NCI-H1048 (cell line): ENCODE measurements at places on chromosomes 5 and 9.
A peak's percentile ranks its signal among the peaks of the same experiment; 100 is the strongest.

DNA sequence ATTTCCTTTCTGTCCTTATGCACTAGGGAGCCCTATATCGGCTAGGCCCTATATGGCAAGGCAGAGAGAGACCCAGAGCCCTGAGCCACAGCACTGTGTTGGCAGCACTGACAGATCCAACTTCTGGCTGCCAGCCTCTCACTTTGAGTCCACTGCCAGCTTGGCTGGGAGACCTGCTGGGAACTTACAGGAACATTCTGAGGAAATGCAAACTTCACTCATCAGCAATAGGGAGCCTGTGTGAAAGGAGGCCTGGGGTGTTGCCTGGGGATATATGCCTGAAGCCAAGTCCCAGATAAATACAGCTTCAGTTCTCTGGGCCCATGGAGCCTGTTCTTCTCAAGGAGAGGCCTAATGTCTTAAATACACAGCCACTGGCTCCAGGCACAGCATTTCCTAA is 78.0 kb downstream of the ADRB2 start:
- no peak for DNase-seq

DNA sequence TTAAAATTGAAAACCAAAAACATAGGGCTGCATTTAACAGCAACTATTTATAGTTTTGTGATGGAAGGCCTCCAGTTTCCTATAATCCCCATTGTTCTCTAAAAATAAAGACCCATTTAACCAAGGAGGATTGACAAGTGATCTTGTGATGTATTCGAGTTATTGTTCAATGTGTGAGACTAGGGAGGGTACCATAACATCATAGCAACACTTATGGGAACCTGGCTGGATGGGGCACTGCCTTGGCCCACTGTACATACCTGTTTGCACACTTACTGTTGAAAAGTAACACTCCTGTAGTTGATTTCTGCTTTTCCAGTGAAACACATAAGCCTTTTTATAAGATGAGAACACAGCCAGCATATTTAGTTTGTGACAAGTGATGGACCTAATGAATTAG is 32.3 kb downstream of the MACIR start:
- no peak for DNase-seq

GRCh38 chr5:169052207-169052606 is 248.7 kb downstream of the SLIT3 start:
- DNase-seq: no peak

GRCh38 chr5:66777868-66778267 is 181.7 kb downstream of the MAST4 start:
- no peak for DNase-seq

- peak; percentile 25 for DNase-seq
These were observed 51.3 kb downstream of the SNX24 start for GRCh38 chr5:122896598-122897282.
